ENCODE measurements at places on chromosomes 2 and 18.

DNA sequence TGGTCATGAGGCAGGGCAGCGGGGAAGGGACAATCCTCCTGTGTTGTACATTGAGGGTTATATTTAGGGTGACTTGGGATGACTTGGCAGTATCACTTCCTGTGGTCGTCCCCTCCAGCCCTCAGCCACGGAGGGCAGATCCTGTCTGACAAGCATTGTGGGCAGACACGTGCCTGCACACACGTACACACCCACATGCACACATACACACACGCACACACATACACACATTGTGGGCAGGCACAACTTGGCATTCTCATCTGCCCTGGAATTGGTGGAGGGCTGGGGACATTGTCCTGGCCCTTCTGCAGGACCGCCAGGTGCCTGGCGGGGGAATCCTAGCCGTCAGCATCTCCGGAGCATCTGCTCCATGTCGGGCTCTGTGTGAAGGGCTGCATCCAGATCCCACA, 47.6 kb downstream of the ODC1 start:
- no peak for DNase-seq

DNA sequence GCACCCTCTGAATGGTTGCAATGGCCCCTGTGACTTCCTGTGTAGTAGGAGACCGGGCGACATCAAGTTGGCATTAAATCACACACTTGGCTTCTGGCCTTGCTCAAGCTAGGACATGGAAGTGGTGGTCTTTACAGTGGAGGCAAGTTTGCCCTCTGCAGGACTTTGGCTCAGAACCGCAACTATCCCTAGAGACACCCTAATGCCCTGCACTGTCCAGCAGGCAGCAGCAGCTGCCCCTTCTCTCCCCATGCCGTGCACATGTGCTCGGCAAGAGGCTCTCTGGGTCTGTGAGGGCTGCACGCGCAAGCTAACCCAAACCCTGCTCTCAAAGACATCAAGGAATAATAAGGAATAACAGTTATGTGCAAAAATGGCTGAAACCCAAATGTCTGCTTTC, 106.5 kb downstream of the COL6A3 start:
- no peak for DNase-seq

- DNase-seq, result no peak
Observed at GRCh38 chr2:17614174-17614930, 73.9 kb downstream of the VSNL1 start.

DNA sequence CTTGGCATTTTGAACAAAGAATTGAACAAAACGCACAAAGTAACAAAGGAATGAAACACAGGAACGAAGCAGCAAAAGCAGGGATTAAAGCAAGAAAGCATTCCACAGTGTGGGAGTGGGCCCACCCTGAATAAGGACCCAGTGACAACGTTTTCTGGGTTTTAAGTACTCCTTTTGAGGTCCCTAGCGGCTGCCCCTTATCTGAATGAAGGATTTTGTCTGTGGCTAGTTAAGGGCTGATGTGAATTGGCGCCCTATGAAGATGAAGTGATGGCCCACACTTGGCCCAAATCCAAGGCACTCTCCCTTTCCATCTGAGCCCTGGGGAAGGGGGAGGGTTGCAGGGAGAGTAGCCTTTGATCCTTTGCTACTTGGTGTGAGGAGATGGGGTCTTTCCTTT, 7.8 kb upstream of the CCDC141 start:
- no peak for DNase-seq

GRCh38 chr2:42967959-42968674, 175.7 kb upstream of the HAAO start:
- DNase-seq, result no peak

GRCh38 chr2:164933671-164934189, 21.6 kb downstream of the SLC38A11 start:
- no peak for DNase-seq

GRCh38 chr2:200079356-200079755, 124.0 kb downstream of the MAIP1 start:
- no peak for DNase-seq

- no peak for DNase-seq
Observed at GRCh38 chr18:43992741-43993140, 687.9 kb upstream of the SETBP1 start.

DNA sequence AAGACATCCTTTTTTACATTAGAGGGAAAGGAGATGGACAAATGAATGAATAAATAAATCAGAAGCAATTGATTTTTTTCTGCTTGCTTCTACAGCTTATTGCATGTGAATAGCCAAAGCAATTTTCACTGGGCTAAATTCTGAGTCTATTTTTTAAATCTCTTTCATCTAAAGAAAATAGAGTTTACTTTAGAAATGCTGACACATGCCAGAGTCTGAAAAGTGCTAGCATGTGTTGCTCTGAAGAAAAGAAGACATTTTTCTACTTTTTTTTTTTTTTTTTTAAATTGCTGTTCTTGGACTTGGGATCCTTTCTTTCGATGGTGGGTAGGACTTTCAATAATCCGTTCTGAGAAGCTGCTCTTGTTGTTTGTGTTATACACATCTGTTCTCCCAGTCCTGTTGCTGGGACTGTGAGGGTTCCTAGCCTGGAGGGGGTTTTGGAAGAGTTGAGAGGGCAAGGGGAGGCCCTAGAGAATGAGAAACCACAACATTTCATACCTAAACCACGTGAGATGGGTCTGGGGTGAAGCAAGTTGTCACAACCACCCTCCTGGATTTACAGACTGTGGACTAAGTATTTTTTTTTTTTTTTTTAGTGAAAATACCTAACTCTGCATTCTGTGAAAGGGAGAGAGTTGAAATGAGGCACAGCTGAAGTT, 193.5 kb downstream of the PRKCE start:
- DNase-seq, result no peak

DNA sequence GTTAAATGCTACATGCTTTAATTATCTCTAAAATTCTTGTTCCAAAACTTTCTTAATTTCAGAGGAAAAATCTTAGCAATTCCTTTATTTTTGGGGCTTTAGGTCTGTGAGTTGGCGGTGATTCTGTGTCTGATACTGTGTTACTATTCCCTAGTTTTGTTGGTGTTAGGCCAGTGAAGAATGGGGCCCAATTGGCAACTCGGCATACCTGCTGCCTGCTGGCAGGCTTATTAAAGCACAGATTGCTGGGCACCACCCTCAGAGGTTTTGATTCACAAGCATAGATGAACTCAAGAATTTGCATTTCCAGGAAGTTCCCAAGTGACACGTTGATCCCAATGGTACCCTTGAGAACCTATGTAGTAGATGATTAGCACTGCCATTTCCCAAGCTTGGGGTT, 101.6 kb downstream of the OSBPL6 start:
- no peak for DNase-seq

- DNase-seq, result no peak
Observed at GRCh38 chr2:16664052-16664731, 1.4 kb downstream of the CYRIA start.

DNA sequence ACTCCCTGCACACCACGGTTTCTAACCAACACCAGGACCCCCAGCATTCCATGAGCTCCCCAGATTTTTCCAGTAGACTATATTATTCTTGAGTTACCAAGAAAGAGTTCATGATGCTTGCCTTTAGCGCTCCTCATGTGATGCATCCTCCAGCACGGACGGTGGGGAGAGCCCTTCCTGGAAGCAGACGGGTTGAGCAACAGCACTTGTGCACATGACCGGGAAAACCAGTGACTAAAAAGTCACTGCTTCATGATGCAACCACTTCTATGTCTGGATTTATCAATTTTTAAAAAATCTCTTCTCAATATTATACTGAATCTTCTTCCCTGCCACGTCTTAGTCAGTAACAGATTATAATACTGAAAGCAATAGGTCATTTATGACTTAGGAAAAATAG, 20.4 kb upstream of the DOK6 start:
- DNase-seq, result no peak

GRCh38 chr2:3677436-3677835, 19.4 kb downstream of the ALLC start:
- no peak for DNase-seq

GRCh38 chr2:150605664-150606063, 118.2 kb upstream of the RND3 start:
- no peak for DNase-seq

GRCh38 chr2:127610561-127610960, 35.4 kb upstream of the GPR17 start:
- no peak for DNase-seq

DNA sequence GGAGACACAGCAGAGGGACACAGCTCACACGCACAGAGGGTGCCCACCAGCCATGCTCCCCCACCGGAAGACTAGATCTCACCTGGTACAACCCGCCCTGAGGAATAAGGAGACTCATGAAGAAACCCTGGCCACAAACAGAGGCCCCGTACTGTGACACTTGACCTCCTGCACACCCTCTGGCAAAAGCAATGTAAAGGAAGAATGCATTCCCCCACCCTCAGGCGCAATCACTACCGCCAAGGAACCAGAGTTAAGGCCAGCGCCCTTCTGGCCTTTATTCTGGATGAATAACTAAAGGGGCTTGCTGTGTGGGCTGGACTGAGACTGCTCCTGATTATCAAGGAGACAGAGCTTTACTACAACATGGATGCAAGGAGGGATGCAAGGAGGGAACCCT, 509.2 kb upstream of the SPHKAP start:
- no peak for DNase-seq

- no peak for DNase-seq
Observed at GRCh38 chr2:154694881-154695280, 3.6 kb upstream of the KCNJ3 start.

DNA sequence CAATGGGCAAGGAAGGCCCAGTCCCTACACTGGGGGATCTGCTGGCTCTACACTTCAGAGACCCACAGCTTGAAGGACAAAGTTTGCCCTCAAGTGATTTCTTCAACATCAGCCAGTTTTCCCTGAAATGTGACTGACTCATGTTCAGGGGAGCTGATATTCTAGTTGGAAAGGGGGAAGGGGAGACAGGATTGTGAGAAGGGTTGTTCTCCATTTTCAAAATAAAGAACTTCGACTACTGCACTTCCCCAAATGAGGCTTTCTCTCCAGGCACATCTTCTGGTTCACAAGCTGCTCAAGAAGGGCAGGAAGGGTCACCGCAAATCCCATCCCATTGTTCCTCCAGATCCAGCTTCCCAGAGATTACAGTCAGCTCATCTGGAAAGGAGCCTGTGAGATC, 117.6 kb downstream of the BCL2L11 start:
- DNase-seq, result no peak

- no peak for DNase-seq
Observed at GRCh38 chr2:39796134-39796533, 17.1 kb upstream of the THUMPD2 start.

DNA sequence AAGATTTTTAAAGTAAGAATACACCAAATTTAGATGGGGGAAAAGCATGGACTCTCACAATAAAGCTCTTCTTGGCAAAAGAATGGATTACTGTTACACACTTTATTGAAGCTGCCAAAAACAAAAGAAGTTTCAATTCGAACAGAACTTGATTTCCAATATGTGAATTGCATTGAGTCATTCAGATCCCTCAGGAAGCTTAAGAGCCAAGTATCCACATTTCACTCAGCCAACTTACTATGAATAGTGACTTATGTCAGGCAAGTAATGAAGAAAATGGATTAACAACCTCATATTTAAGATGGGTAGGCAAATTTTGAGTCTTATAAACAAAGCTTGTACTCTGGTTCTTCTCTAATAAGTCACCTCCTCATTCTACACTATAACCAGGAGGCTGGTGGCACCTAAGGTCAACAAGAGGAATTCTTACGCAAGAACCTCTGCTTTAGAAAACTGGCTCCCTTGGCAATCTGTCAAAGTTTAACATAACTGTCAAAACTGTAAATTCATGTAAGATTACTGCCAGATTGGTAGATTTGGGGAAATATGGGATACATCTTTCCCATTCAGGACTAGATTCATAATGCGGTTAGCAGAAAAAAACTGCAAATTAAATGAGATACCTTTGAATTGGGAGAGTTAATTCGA, 6.0 kb downstream of the HADHA start:
- no peak for DNase-seq

DNA sequence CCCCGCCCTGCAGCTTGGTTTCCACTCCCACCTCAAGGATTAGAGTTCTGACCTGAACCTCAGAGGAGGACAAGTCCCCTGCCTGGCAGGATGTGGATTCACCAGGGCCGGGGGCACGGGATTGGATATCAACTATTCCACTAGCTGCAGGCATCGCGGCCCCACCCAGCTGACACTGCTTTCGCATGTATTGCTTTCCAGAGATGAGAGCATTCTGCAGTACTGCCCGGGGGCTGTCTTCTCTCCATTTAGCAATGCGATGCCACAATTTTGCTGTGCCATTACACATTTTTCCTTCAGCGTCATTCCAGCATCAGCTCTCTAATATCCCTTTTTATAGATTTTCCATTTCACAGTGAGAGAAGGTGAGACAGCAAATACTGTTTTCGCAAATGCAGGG, 42.0 kb downstream of the CTIF start:
- no peak for DNase-seq

DNA sequence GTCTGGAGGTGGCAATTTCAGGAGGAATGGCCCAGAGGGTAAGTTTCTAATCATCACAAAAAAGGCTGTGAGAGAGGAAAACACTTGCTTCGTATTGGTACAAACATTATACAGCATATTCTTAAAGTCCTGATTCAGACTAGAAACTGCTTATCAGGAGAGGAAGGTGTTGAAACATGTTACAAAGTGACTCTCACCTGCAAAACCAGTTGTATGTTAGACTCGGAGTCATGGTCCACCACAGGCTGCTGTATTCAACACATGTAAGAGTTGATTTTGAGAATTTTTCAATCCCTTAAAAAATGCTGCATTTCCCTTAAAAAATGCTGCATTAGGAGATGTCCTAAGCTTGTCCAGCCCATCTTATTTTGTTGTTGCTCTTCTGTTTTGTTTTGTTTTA, 61.5 kb downstream of the MBP start:
- DNase-seq, result no peak

DNA sequence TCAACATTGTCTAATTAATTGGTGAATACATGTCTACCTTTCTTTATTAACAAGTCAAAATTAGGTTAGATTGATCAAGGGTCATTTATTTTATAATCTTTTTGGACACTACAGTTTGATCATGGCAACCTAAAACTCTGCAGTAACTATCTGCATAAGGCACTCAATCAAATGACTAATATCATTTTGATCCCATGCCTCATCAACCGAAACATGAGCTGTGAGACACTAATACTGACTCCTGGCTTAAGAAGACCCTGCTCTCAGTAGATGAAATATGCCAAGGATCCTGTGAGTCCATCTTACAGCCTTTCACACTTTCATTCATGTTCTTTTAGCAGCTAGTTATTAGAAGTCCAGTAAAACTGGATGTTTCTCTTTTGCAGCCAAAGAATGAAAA, 169.4 kb upstream of the CAVIN2 start:
- DNase-seq, result no peak

DNA sequence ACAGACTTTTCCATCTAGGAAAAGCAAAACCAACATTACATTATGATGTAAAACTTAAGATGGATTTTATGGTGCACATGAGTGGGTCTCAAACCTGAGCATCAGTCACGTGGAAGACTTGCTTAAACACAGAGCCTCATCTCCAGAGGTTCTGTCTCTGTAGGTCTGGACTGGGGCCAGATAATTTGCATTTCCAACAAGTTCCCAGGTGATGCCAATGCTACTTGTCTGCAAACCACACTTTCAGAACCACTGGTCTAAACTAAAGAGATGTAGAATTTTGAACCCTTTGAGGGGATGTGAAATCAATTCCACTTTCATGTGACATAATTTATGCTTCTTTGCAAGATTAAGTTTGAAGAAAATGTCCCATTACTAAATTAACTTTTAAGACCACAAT, 522.8 kb downstream of the MBD2 start:
- DNase-seq, result no peak

All from stimulated activated CD8-positive, alpha-beta memory T cell treated with anti-CD3 and anti-CD28 coated beads, Interleukin-15, amount 100 ng/mL, for 24 hours (primary cell).